ENCODE measurements at places on chromosomes 2 and 18. TPM values are rescaled to one million over a fixed set of nuclear protein-coding genes. Genes with fewer than 3 reads are reported as not detected.

Gene IGFBP5
- under 0.01 TPM for total RNA-seq

Gene ACOXL
- under 0.01 TPM for total RNA-seq

Gene ASB18
- total RNA-seq: under 0.01 TPM

Gene TEX44
- not detected for total RNA-seq

Gene CCDC85A
- total RNA-seq: 0.27 TPM

Gene NOP58
- total RNA-seq: 56.3 TPM

Gene HIBCH
- total RNA-seq: 6.2 TPM

Gene VIL1
- under 0.01 TPM for total RNA-seq

Gene DTNA
- total RNA-seq: under 0.01 TPM

Gene ALKAL2
- not detected for total RNA-seq

Gene GLB1L
- total RNA-seq: 21.8 TPM

Gene TUBA3E
- total RNA-seq: not detected

Gene ZAP70
- total RNA-seq: 19.1 TPM

Gene DNAJC5G
- total RNA-seq: not detected

Gene CRYGD
- total RNA-seq: 5.7 TPM

Gene REG1B
- under 0.01 TPM for total RNA-seq

Gene CD207
- not detected for total RNA-seq

Gene SPR
- total RNA-seq: 0.54 TPM

Gene NPPC
- total RNA-seq: 0.27 TPM

Gene XIRP2
- 0.27 TPM for total RNA-seq

Gene CNTNAP5
- 0.27 TPM for total RNA-seq

Measured in hematopoietic multipotent progenitor cell (in vitro differentiated cells).